Stimulated activated CD4-positive, alpha-beta T cell treated with anti-CD3 and anti-CD28 coated beads, Interleukin-12 subunit alpha, Interleukin-12 subunit beta, amount 100 ng/mL, for 48 hours (primary cell): ENCODE measurements at places on chromosomes 11 and 22.

- DNase-seq: peak; percentile 8
Measured at GRCh38 chr22:44180706-44181032, at the start of gene PARVG. Gene PARVG (plus strand): TSS chr22:44180925. CDS start chr22:44183330, 2,405 bp downstream.

GRCh38 chr11:120352405-120352804 lies 16.2 kb downstream of the ARHGEF12 start:
- no peak for DNase-seq

DNA sequence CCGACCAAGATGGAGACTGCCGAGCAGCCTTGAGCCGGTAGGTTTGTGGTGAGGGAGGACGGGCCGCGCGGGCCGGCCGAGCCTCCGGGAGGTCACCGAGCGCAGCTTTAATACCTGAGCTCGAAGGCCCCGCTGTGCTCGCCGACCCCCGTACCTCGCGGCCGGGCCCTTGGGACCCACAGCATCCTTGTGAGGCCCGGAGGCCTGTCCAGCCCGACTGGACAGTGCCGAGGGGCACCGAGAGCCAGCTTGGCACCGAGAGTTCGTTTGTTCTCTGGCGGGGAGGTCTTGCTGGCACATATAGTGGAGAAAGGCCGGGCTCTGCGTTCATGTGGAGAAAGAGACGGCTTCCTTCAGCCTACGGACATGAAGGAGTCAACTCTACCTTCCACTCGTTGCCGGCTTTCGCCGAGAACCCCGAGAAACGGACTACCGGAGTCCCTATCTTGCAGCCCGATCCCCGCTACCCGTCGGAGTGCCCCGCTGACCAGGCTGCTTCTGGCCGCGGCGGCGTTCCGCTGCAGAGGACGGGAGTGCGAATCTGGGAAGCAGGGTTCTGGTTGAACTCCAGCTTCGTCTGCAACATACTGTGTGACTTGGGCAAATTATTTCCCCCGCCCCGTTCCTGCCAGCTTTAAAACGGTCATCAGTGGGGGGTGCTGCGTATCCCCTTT lies 349 bp downstream of the TSSC4 start:
- no peak for DNase-seq

- no peak for DNase-seq
Measured at GRCh38 chr11:61779666-61780525, 12.5 kb downstream of the TMEM258 start.

DNA sequence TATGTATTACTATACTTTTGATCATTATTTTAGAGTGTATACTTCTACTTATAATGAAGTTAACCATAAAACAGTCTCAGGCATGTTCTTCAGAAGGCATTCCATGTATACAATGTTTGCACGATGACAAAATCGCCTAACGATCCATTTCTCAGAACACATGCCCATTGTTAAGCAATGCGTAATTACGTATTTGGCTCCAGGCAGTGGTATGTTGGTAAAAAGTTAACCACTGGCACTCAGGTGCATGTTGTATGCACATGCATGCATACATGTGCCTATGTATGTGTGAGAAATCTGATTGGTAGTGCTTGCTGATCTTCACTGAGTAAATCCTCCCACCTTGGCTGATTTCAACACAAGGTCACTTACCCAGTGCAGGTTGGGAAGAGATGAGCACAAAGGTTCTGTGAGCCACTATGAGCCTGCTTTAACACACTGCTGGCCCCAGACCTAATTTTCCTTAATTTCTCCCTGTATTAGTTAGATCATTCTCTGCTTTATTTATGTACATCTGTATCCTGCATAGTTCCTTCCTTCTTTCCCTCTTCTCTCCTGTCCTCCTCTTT lies 164.6 kb downstream of the ARHGAP42 start:
- no peak for DNase-seq

DNA sequence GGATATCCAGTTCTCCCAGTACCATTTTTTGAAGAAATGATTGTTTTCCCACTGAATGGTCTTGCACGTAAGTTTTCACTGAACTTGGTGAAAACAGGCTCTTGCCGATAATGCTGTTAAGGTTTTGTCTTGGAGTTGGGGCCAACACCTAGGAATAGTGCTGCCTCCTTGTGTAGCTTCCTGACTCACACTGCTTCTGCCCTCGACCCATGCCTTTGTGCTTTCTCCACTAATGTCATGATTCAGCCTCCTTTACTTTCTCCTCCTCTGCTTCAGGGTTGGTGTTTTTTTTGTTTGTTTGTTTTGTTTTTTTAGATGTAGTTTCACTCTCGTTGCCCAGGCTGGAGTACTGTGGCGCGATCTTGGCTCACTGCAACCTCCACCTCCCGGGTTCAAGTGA lies 30.2 kb downstream of the SLC5A1 start:
- DNase-seq: no peak

- DNase-seq: no peak
Measured at GRCh38 chr11:118366287-118366686, 6.9 kb downstream of the UBE4A start.
